ENCODE measurements at places on chromosomes 16 and 17. TPM values are rescaled to one million over a fixed set of nuclear protein-coding genes. Genes with fewer than 3 reads are reported as not detected.
A peak's percentile ranks its signal among the peaks of the same experiment; 100 is the strongest.

The ANKRD40CL gene
- total RNA-seq: not detected

The SCN4A gene
- total RNA-seq: 0.98 TPM

The LDHD gene
- total RNA-seq: 10.1 TPM

The KPNA2 gene
- 29.7 TPM for total RNA-seq

The OTOA gene
- total RNA-seq: not detected

The CHST4 gene
- total RNA-seq: not detected

The TMEM92 gene
- 0.74 TPM for total RNA-seq

The ZNF629 gene
- 11.3 TPM for total RNA-seq

- no peaks in the 10 kb centered on the region for H3K36me3 ChIP-seq
- H3K27me3 ChIP-seq: no peaks in the 10 kb centered on the region
- H3K4me1 ChIP-seq: no peaks in the 10 kb centered on the region
Observed at GRCh38 chr17:36870720-36870999, 66.6 kb upstream of the LHX1 start.

GRCh38 chr17:50363217-50364060, 9.5 kb downstream of the MRPL27 start:
- H3K27ac ChIP-seq: no peak overlapping the region
- no peaks in the 10 kb centered on the region for H3K27me3 ChIP-seq
- peaks cover 39% of the 10 kb centered on the region for H3K36me3 ChIP-seq
- peaks cover 18% of the 10 kb centered on the region for H3K4me1 ChIP-seq

GRCh38 chr16:27377666-27378485, 24.1 kb upstream of the IL21R start:
- H3K27ac ChIP-seq: no peak overlapping the region
- no peaks in the 10 kb centered on the region for H3K36me3 ChIP-seq
- H3K27me3 ChIP-seq: no peaks in the 10 kb centered on the region
- DNase-seq: no peak
- H3K4me1 ChIP-seq: no peaks in the 10 kb centered on the region

DNA sequence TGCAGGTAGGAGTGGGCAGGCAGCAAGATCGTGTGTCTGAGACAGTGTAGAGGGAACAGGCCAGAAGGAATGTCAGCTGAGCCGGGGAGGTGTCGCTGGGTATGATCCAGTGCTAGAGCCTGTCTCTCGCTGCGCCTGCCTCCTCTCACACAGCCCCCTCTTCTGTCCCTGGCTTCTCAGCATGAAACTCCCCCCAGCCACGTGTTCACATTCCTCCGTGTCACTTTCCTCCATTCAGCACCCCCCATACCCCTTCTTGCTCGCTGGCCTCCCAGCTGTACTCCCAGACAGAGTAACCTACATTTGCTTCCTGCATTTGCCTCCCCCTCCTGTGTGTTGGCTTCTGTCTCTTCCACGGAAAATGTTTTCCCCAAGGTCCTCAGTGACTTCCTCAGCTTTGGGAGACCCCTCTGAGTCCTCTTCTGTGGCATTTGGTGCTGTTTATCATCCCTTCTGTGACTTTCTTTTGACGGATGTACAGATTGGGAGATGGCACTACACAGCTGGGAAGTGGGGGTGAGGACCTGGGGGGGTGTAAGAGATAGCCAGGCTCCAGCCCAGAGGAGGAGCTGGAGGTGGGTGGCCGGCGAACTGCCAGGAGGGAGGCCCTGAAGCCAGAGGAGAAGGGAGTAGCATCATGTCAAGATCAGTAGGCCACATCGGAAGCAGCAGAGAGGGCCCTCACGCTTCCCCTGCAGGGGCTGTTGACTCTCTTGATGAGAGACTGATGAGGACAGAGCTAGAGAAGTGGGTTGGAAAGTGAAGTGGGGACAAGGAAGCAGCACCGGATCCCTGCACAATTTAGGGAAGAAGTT, 19.2 kb downstream of the SGF29 start:
- H3K27ac ChIP-seq: peak overlapping the region; percentile 25
- H3K27me3 ChIP-seq: no peaks in the 10 kb centered on the region
- no peak overlapping the region for H3K4me3 ChIP-seq
- no peak for DNase-seq
- H3K36me3 ChIP-seq: no peaks in the 10 kb centered on the region
- peaks cover 18% of the 10 kb centered on the region for H3K4me1 ChIP-seq

- peak overlapping the region; percentile 58 for H3K4me3 ChIP-seq
- DNase-seq: no peak
- H3K36me3 ChIP-seq: no peaks in the 10 kb centered on the region
- peak overlapping the region; percentile 60 for H3K27ac ChIP-seq
Observed at GRCh38 chr17:7262935-7263800, 890 bp upstream of the CLDN7 start.

DNA sequence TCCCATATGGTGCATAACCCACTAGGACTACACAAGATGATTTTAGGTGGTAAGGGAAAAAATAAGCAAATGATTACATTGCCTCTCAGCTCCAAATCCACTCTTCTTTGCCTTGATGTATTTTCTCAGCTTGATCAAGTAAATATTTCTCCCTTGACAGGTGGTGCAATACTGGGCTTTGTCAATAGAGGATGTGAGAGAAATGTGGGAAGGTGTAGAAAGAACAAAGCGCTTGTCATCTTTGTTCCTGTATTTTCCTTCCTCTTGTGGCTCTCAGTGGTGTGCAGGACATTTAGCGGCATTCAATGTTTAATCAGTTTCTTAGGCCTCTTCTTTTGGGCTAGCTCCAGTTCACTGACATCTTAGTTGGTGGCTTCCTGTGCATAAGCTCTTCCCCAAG, 1165.8 kb upstream of the GOT2 start:
- H3K4me1 ChIP-seq: no peaks in the 10 kb centered on the region
- H3K27ac ChIP-seq: no peak overlapping the region
- no peaks in the 10 kb centered on the region for H3K36me3 ChIP-seq
- H3K4me3 ChIP-seq: no peak overlapping the region
- no peak for DNase-seq

GRCh38 chr17:48294020-48294805, 135.8 kb downstream of the SKAP1 start:
- no peaks in the 10 kb centered on the region for H3K4me1 ChIP-seq
- no peaks in the 10 kb centered on the region for H3K36me3 ChIP-seq
- no peak overlapping the region for H3K27ac ChIP-seq
- H3K27me3 ChIP-seq: no peaks in the 10 kb centered on the region
- DNase-seq: no peak

DNA sequence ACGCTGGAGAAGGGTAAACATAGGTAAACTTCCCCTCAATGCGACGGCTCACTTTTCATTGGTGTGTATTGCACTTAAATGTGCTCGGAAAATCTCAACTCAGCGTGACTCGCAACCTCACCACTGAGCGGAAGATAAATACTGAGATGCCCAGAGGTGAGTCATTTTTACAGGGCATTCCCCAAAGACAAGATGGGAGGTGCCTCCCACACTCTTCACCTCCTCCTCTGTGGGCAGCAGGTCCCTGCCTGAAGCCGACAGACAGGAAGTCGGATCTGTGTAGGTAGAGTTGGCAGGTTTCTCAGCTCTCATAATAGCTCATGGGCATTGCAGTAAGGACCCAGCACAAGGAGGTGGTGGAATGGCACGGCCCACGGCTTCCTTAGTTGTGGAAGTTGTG, 274.6 kb upstream of the HSBP1 start:
- no peaks in the 10 kb centered on the region for H3K36me3 ChIP-seq
- no peak overlapping the region for H3K27ac ChIP-seq
- peaks cover 6% of the 10 kb centered on the region for H3K4me1 ChIP-seq
- H3K27me3 ChIP-seq: no peaks in the 10 kb centered on the region
- no peak overlapping the region for H3K4me3 ChIP-seq

- H3K27ac ChIP-seq: no peak overlapping the region
- H3K27me3 ChIP-seq: no peaks in the 10 kb centered on the region
- no peaks in the 10 kb centered on the region for H3K4me1 ChIP-seq
- no peak overlapping the region for H3K4me3 ChIP-seq
Observed at GRCh38 chr17:13531721-13532120, 70.0 kb downstream of the HS3ST3A1 start.

GRCh38 chr16:19165101-19165500, 2.9 kb upstream of the SYT17 start:
- H3K36me3 ChIP-seq: no peaks in the 10 kb centered on the region
- no peak overlapping the region for H3K27ac ChIP-seq
- no peaks in the 10 kb centered on the region for H3K27me3 ChIP-seq
- DNase-seq: no peak
- no peak overlapping the region for H3K4me3 ChIP-seq

DNA sequence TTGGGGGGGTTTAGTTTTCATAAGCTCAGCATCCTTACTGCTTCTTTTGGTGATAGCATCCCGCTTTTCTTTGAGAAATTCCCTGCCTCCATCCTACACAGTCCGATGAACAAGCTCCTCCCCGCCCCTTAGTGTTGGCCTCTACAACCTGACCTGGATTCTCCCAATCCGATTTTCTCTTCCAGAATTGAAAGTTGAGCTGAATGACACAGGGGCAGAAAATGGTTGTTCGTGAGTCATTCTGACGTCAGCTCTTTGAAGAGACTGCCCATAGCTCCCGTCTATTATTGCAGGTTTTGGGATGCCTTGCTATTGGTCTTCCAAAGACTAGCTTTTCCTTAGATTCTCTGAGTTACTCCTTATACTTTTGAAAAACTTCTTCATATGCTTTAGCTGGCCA, 279.7 kb downstream of the SLC39A11 start:
- no peaks in the 10 kb centered on the region for H3K4me1 ChIP-seq
- no peak overlapping the region for H3K27ac ChIP-seq
- no peaks in the 10 kb centered on the region for H3K27me3 ChIP-seq
- no peak for DNase-seq
- no peak overlapping the region for H3K4me3 ChIP-seq

GRCh38 chr16:28307936-28308335, 15.6 kb downstream of the SBK1 start:
- no peaks in the 10 kb centered on the region for H3K27me3 ChIP-seq
- H3K4me1 ChIP-seq: no peaks in the 10 kb centered on the region
- H3K4me3 ChIP-seq: no peak overlapping the region
- no peaks in the 10 kb centered on the region for H3K36me3 ChIP-seq
- no peak for DNase-seq

GRCh38 chr17:81956607-81957589, 4.1 kb downstream of the NOTUM start:
- H3K4me1 ChIP-seq: peaks cover 8% of the 10 kb centered on the region

DNA sequence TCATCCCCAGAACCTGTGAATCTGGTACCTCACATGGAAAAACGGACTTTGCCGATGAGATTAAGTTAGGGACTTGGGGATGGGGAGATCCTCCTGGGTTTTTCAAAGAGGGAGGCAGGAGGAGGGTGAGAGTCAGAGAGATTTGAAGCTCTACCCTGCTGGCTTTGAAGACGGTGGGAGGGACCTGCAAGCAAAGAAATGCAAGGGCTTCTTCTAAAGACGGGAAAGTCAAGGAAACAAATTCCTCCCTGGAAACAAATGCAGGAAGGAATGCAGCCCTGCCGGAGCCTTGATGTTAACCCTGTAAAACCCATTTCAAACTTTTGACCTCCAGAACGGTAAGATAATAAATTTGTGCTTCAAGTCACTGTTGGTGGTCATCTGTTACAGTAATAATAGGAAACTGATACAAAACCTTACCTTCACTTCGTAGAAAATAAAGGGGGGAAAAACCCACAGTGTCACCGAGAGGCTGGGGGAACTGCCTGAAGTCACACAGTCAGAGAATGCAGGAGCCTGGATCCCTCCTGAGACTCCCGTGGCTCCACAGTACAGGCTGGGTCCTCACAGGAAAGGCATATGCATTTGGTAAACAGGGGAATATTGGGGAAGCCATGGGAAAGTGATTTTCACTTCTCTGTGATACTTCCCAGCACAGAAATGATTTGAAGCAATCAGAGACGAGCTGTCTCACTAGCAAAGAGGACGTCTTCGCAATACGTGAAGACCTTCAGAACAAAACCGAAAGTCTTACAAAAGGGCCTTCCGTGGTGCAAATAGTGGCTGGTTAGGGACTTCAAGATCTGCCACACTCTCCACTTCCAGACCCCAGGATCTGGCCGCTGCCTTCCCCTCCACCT, 58.9 kb upstream of the CLEC3A start:
- no peaks in the 10 kb centered on the region for H3K36me3 ChIP-seq
- no peaks in the 10 kb centered on the region for H3K4me1 ChIP-seq
- DNase-seq: no peak
- no peak overlapping the region for H3K4me3 ChIP-seq

DNA sequence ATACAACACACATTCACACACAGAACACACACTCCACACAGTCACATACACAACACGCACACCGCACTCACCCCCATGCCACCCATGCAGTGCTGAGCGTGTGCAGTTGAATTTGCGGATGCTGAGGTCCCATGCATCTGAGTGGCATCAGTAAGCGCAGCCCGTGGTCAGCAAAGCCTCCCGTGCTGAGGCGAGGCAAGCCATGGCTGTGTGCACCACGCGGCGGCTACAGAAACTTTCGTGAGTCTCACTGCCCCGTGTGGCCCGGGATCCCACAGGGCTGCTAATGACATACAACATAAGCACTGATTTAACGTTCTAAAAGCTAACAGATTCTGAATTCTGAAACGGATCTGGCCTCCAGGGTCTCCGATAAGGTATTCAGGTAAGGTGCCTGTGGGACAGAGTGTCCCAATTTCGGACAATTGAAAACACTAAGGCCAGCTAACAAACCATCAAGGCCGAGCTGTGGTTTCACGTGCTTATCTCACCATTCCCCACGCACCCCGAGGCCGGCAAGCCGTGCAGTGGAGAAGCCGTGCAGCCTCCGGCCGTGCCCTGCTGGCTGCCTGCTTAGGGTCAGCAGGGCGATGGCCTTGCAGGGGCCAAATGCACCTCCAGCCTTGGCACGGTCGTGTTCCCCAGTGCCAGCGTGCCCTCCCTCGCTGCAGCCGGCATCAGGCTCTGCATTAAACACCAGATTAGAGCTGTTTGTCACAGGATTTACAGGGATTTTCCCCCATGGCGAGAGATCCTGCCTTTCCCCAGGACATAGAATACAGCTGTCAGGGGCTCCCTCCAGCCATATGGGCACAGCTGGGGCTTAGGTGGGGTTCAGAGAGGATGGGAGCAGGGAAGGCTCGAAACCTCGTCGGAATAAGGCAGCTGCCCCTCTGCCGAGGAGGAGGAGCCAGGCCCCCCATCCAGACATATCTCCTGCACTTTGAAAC, 191.7 kb downstream of the C16orf95 start:
- no peak overlapping the region for H3K4me3 ChIP-seq
- no peaks in the 10 kb centered on the region for H3K36me3 ChIP-seq
- H3K4me1 ChIP-seq: peaks cover 14% of the 10 kb centered on the region
- DNase-seq: no peak

DNA sequence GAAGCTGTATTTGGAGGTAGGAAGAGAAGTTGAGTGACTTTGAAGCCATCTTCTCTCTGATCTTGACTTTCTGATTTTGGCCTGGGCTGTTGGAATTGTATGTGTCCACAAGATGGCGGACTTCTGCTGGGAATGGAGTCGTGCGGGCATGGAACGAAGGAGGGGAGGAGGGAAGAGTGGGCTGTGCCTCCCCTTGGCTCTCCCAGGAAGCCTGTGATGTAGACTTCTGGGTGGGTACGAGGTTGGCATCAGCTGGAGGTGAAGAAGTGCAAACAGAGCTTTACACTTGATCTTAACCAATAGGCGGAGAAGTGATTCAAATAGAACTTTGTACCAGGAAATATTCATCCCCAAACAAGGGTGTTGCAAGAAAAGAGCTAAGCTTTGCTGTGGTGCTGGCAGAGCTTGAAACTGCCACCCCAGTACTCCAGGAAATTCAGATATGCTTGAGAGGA, 7.4 kb upstream of the TMEM220 start:
- peaks cover 12% of the 10 kb centered on the region for H3K4me1 ChIP-seq
- H3K4me3 ChIP-seq: no peak overlapping the region
- H3K27ac ChIP-seq: no peak overlapping the region
- H3K27me3 ChIP-seq: no peaks in the 10 kb centered on the region
